Stimulated activated CD4-positive, alpha-beta T cell treated with anti-CD3 and anti-CD28 coated beads, Interleukin-1b, Interleukin-23, amount 100 ng/mL, for 4 hours (primary cell): ENCODE measurements at places on chromosomes 1 and 21.

GRCh38 chr1:197663162-197663953 is 111.9 kb downstream of the DENND1B start:
- DNase-seq = no peak

DNA sequence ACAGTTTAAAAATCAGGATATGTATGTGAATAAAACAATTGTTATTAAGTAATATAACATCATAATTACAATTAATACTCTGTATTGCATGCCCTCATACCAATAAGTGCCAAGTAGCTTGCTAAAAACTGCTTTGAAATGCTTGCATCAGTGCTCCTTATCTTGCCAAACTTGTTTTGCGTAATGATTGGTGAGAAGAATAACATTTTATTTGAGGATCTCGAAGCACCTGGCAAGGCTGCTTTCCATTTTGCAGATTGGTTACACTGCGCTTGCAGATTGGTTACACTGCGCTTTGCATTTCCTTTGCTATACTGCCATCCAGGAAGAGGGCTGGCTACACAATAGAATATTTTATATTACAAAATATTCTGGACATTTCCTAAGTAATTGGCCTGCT is 1.7 kb upstream of the PBX1 start:
- DNase-seq = no peak

- no peak for DNase-seq
Observed at GRCh38 chr1:167431909-167432650, 86.2 kb downstream of the CD247 start.

GRCh38 chr1:178997428-178997827 is 28.3 kb upstream of the FAM20B start:
- no peak for DNase-seq

DNA sequence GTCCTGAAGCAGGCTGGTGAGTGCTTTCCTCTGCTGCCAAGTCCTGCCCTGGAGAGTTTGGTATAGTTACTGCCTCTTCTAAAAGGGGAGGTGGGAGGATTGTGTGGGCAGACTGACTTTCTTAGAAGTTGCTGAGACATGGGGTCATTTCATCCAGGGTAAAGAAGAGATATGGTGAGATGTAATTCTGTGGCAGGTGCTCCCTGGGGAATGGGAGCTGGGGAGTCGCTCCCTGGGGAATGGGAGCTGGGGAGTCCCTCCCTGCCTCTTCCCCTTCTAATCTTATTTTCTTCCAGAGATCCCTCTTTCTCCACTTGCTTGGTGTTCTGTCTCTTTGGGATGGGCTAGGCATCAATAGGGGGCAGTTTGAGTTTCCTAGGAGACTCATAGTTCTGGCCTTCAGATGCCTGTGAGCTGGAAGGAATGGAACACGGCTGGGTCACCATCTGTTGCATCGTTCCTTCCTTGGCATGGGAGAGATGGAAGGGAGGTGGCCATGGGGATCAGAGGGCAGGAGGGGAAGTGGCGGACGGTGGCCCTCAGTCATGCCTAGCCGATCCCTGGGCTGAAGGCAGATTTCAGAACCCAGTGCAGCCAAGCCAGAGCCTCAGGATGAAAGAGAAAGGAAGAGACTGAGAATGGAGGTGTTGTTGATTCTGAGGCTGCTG is 59.0 kb downstream of the NFASC start:
- DNase-seq = no peak

- no peak for DNase-seq
Observed at GRCh38 chr1:180218806-180219765, 11.0 kb upstream of the LHX4 start.

- no peak for DNase-seq
Observed at GRCh38 chr1:192660613-192661012, 24.7 kb downstream of the RGS13 start.

DNA sequence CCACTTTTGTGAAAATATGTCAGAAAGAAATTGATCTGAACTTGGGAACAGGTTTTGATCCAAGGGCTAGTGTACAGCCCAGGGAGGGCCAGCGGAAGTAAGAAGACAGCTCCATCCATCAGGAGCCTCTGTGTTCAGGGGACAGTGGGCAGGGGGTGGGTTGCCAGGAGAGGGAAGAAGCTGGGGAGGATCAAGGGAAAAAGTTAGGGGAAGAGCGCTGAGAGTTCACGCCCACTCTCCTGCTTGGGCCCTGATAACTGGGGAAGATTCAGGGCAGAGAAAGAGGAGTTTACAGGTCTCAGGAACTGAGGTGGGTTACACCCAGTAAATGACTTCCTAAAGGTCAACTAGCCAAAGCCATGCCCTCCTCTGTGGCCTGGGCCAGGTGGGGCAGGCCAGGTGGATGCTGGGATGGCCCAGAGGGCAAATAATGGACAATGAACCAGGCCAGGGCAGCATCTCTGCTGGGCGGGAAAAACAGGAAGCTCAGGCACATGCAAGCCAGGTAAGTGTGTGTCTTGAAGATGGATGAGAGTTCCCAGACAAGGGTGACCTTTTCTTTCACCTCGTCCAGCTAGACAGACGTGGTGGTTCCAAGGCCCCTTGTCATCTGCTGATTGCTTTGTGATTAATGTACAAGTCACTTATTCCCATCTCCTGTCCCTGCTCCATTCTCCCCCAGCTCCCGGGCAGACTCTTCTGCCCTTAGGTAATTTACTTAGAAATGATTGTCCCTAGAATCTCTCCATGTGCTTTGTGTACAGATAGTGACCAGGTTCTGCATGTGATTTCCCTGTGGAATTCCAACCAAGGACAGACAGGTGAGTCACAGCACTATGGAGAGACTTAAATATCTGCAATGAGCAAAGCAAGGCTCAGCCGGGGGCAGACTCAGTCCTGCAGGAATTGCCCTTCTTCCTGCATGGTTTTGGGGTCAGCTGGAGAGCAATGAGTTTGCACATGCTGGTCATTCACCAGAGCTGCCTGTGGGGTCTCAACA is 57.0 kb downstream of the MDM4 start:
- DNase-seq = no peak

- no peak for DNase-seq
Observed at GRCh38 chr1:89037186-89037585, 14.5 kb upstream of the GBP3 start.

DNA sequence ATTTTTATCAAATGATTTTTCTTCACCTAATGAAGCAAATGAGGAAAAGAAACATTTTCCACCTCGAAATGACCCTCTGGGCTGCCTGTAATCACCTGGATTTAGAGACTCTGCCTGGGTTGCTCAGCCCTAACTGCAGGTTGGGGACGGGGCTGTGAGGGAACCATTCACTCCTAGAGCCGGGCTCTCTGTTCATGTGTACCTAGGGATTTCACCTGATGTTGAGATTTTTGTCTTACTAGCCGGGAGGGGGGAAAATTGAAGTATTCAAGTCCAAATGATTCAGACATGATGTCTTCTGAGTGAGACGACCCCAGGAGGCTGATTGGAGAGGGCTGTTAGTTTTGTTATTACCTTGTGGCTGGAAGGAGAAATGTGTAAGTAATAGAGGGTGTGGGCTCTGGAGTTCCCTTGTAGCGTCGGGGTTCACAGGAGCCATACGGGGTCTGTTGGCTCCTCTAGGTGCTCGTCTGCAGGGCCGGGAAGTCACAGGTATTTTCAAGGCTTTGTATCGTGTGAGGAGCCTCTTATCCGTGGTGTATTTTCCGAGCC is 42.3 kb upstream of the PWP2 start:
- DNase-seq = no peak

- DNase-seq = no peak
Observed at GRCh38 chr1:230919207-230919606, 50.9 kb upstream of the C1orf198 start.

DNA sequence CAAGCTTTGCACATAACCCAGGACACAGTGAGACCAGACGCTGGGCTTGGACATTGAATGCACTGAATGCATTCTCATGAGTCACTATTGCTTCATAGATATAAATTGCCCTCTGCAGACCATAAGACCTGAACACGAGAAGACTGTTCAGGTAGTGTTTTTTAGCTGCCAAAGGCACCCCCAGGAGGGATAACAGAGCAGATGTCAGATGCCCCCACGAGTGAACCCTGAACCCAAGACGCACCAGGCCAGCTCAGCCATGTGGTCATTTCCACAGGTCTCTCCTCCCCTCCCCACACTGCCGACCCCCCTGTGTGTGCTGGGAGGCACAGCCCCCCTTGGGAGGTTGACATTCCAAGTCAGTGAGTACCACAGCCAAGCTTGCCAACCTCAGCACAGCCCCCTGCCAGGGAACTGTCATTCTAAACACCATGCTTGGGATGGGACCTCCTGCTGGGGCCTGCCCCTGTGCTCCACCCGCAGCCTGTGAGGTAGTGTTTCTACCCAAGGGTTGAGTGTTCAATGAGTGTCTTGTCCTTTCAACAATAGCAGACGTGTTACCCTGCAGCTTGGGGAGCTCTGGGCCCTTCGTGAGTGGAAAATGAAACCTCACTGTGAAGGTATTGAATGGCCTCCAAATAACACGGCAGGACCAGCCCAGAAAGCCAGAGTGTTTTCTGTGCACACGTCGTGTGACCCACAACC is 68.2 kb downstream of the PSMG1 start:
- DNase-seq = no peak

DNA sequence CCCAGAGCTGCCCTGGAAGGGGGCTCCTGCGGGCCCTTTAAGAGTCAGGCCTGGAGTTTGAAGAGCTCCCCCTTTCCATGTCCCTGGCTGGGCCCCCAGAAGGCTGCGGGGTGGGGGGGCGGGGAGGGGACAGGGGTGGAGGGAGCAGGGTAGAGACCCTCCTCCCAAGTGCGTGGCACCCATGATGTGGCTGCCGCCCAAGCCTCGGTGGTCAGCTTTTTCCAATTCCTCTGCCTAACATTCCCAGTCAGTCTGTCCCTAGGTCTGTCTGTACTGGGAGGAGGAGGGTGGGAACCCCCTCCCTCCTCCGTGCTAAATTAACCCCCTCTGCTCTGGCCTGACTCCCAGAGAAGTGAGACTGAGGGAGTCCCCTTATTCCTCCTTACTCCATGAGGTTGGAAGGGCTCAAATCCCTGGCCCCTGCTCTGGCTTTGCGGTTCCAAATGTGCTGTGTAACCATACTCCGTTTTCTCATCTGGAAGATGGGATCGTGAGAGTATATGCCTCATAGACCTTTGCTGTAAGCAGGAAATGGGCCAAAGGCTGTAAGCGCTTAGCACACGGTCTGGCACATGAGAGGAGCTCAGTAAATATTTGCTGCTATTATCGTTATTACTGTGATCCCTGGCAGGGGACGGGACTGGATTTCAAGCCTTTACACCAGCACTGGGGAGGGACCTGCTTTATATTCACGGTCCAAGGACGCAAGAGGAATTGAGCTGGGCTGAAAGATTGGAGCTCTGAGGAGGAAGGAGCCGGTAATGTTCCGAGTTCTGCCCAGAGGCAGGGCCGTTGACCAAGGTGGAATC is 658 bp upstream of the COL16A1 start:
- DNase-seq = no peak

GRCh38 chr1:164588516-164589341 is 29.7 kb downstream of the PBX1 start:
- no peak for DNase-seq
